DND-41 (cell line): ENCODE measurements at places on chromosomes 6 and 20.
A peak's percentile ranks its signal among the peaks of the same experiment; 100 is the strongest.

- DNase-seq = no peak
Observed at GRCh38 chr6:6920987-6921313, 186.8 kb upstream of the RREB1 start.

DNA sequence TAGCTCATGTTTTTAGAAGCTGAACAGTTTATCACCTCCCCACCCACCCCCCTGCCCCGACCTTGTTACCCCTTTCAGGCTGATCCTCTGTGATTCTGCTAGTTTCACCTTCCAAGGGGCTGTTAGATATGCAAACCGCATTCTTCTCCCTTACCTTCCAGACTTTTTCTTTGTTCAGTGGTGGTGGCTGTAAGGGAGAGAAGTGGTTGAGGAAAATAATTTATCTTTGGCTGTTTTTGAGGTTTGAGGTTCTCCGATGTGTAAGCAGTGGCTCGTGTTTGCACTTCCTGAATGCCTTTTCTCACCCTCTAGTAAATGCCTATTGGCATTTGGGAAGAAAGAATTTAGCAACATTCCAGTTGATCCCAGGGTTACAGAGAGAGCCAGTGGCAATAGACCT is 69.4 kb upstream of the KCNG1 start:
- no peak for DNase-seq

DNA sequence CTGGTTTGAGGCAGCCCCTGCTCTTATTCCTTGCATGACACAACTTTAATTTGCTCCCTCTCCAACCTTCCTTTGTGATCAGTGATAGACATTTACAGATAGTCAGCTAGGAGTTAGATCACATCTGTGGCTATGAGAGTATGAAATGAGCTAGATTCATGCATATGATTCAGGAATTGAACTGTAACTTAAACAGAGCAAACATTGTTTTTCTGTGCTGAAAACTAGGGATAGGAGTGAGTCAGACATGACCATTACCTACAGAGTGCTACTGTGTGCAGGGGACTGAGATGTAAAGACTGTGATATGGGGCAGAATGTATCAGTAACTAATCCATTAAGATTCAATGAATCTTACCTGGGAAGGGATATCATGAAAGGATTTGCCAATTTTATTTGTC is 279.4 kb upstream of the SPTLC3 start:
- no peak for DNase-seq

GRCh38 chr6:148144917-148145521 is 197.6 kb upstream of the SASH1 start:
- DNase-seq = peak; percentile 69

DNA sequence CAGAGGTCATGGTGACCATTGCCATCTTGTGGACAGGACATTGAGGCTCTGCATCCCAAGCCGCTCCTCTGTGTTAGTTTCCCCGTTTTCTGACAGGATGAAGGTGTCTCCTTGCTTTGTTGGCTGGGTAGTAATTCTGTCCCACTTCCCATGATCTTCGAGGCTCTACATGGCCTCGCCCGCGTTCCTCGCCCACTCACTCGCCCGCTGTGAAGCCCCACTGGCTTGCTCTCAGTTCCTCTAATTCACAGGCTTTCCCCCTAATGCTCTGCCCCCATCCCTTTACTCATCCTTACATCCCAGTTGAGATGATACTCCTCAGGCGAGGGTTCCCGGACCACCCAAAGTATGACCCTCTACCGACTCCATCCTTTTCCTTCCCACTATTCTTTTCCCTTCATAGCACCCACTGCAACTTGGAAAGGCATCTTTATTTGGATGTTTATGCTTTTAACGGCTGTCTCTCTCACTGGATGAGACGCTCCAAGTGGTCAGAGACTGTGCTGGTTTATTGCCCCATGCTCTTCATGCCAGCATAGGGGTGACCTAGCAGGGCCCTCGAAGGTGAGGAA is 511 bp upstream of the SLC35B2 start:
- no peak for DNase-seq
